Right renal cortex interstitium (tissue), 3 donors: ENCODE measurements at places on chromosomes 5 and 9. TPM values are rescaled to one million over a fixed set of nuclear protein-coding genes. Genes with fewer than 3 reads are reported as not detected.

GRCh38 chr5:118628660-118629354 lies 359.5 kb downstream of the DTWD2 start:
- no peak for DNase-seq

- DNase-seq = no peak
These were observed 29.2 kb downstream of the CEP72 start for GRCh38 chr5:641331-641765.

- peak; percentile 10 for DNase-seq
These were observed 3.8 kb downstream of the NR2F1-AS1 start for GRCh38 chr5:93576994-93577853.

GRCh38 chr5:140806834-140807775 lies at the start of gene PCDHA4:
Gene PCDHA4, plus strand, starts transcription at chr5:140807068.
- no peak for DNase-seq

- no peak for DNase-seq
These were observed 6.8 kb upstream of the TIFAB start for GRCh38 chr5:135458921-135459331.

- no peak for DNase-seq
These were observed 65.5 kb downstream of the HMCN2 start for GRCh38 chr9:130331061-130331460.

DNA sequence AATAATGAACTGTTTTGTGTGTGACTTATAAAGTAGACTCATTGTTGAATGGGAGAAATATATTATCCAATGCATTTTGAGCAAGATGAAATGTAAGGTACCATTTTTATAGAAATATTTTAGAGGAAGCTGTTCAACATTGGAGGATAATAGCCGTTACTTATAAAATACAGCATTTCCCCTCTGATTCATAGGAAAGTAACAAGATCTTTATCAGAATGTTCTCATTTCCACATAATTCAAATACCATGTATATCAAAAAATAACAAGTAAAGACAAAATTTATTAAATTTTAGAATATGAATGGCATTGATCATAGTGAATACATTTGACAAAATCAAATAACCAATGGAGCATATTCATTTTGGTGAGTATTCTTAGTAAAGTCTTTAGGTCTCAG lies 346.7 kb upstream of the PTGER4 start:
- no peak for DNase-seq

GRCh38 chr9:2725898-2726649 lies 8.8 kb downstream of the KCNV2 start:
- no peak for DNase-seq

GRCh38 chr5:39759701-39760100 lies 334.9 kb upstream of the DAB2 start:
- DNase-seq = no peak

DNA sequence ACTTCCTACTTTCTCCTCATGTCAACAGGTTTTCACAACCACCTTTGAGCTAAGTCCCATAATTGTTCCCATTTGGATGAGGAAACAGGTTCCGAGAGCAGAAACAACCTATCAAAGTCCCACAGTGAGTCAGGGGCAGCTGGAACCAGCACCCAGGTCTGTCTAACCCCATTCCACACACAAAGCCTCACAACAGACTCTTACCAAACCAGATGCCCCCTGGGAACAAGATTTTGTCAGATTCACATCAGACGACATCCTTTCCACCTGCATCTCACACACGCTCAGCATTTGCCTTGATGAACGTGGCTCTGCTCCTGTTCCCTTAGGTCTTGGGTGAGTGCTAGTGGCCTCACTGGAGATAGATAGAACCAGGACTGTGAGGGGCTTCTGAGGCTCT lies 17.0 kb downstream of the SWI5 start:
- DNase-seq = no peak

DNA sequence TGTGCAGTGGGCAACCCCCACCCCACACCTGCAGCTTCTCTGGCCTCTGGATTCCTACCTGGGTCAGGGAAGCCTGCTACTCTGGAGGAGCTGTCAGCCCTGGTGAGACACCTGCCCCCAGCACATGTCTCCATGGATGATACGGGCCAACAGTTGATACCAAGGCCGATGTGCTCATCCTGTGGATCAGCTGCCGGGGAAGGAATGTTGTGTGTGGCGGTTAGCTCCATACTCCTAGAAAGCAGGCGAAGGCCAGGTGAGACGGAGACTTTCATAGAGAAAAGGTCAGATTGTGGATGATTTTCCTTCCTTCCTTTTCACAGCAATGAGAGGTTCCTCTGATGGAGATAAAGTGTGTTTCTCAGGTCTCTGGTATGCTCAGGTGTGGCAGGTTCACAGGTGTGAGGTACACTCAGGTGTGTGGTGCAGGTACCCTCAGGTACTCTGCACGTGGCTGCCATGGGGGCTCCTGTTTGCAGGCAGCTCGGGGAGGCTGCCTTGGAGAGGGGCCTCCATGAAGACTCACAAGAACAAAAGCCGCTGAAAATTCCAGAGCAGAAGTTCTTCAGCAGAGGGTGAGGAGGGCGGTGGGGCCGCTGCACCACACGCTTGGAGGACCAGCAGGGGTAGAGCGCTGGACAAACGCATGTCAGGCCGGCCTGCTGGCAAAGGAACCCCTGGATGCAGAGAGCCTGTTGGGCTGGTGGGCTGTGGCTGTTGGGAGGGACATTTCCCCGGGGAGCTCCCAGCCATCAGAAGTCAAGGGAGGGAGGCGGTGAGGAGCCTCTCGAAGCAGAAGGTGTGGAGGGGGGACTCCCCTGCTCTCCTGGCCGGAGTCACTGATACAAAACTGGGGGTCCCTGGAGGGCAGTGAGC lies 5.1 kb upstream of the AHRR start:
- no peak for DNase-seq

- DNase-seq = no peak
These were observed 43.3 kb upstream of the NEURL1B start for GRCh38 chr5:172597755-172598155.

GRCh38 chr9:128702445-128702948 lies at the start of gene PKN3:
Gene PKN3, plus strand, starts transcription at chr9:128702503. Its CDS starts 413 bp downstream, at chr9:128702916.
- DNase-seq = no peak

- DNase-seq = no peak
These were observed 169.3 kb upstream of the FSTL4 start for GRCh38 chr5:133781436-133782225.

DNA sequence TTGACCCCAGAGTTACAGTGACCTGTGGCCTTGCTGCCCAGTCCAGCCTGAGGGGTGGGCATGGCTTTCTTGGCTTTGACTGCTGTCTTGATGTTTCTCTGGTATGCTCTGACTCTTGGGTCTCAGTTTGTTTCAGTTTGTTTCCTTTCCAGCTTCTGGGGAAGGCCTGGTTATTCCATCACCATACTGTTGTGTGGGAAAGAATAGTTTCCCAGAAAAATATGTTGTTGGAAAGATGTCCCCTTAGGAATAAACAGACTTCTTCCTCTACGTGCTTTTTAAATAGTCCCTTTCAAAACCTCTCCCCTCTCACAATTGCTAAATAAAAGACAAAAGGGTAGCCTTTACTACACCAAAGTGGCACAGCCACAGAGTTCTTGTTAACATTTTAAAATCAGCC lies 49.5 kb downstream of the EGFLAM start:
- DNase-seq = no peak

DNA sequence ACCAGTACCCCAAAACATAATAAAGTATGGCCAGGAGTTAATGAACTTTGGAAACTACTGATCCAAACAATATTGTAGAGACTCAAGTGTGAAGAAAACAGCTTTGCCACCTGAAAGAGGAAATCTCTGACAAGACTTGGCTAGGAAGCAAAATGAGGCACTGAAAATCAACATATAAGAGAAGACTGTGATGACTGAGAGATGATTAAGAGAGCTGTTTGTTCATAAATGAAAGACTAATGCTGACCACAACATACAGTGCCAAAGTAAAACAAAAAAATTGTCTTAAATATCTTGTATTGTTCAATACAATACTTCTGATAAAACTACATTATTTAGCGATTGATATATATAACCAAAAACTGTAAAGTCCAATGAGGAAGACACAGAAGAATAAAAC lies 7.2 kb downstream of the RC3H2 start:
- DNase-seq = no peak

The ERP44 gene
- polyA plus RNA-seq = 39.8 TPM

The ESM1 gene
- 13.3 TPM for polyA plus RNA-seq

The PCDHAC1 gene
- 0.04 TPM for polyA plus RNA-seq

The RETREG1 gene
- 54.6 TPM for polyA plus RNA-seq

The LHX6 gene
- 3.3 TPM for polyA plus RNA-seq

The LTC4S gene
- polyA plus RNA-seq = 2.3 TPM

The TMOD1 gene
- polyA plus RNA-seq = 2.0 TPM

The SLC45A2 gene
- polyA plus RNA-seq = 0.51 TPM

The RASGRF2 gene
- 2.3 TPM for polyA plus RNA-seq

The ANKRD31 gene
- polyA plus RNA-seq = 0.49 TPM

The SUB1 gene
- 327 TPM for polyA plus RNA-seq

The CAPSL gene
- polyA plus RNA-seq = 7.6 TPM

The C5orf58 gene
- 0.11 TPM for polyA plus RNA-seq

The SHISAL2B gene
- polyA plus RNA-seq = not detected
